ENCODE measurements at places on chromosomes 7 and 10. TPM values are rescaled to one million over a fixed set of nuclear protein-coding genes. Genes with fewer than 3 reads are reported as not detected.

C10orf90 gene
- total RNA-seq = not detected

TAC1 gene
- total RNA-seq = not detected

NEUROD6 gene
- not detected for total RNA-seq

GNGT1 gene
- total RNA-seq = not detected

TMEM178B gene
- total RNA-seq = 0.12 TPM

GRCh38 chr10:62926407-62926806, 110.2 kb upstream of the EGR2 start:
- H3K27ac ChIP-seq = no peak overlapping the region
- no peaks in the 10 kb centered on the region for H3K36me3 ChIP-seq
- H3K27me3 ChIP-seq = no peaks in the 10 kb centered on the region
- DNase-seq = no peak

DNA sequence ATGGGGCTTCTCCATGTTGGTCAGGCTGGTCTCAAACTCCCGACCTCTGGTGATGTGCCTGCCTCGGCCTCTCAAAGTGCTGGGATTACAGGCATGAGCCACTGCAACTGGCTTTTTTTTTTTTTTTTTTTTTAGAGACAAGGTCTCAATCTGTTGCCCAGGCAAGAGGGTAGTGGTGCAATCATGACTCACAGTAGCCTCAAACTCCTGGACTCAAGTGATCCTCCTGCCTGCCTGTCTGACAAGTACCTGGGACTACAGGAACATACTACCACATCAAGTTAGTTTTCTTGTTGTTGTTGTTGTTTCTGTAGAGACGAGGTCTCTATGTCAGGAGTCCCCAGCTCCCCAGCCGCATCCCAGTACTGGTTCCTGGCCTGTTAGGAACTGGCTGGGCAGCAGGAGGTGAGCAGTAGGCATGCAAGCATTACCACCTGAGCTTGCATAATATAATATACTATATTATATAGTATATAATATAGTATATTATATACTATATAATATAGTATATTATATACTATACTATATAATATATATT, 55.7 kb downstream of the TPK1 start:
- H3K36me3 ChIP-seq = no peaks in the 10 kb centered on the region
- no peaks in the 10 kb centered on the region for H3K4me1 ChIP-seq
- no peak overlapping the region for H3K4me3 ChIP-seq
- H3K27me3 ChIP-seq = no peaks in the 10 kb centered on the region

- H3K27ac ChIP-seq = no peak overlapping the region
- no peaks in the 10 kb centered on the region for H3K36me3 ChIP-seq
- H3K27me3 ChIP-seq = no peaks in the 10 kb centered on the region
- no peak overlapping the region for H3K4me3 ChIP-seq
- no peak for DNase-seq
- no peaks in the 10 kb centered on the region for H3K4me1 ChIP-seq
Measured at GRCh38 chr7:5793361-5794072, 12.1 kb upstream of the RNF216 start.

DNA sequence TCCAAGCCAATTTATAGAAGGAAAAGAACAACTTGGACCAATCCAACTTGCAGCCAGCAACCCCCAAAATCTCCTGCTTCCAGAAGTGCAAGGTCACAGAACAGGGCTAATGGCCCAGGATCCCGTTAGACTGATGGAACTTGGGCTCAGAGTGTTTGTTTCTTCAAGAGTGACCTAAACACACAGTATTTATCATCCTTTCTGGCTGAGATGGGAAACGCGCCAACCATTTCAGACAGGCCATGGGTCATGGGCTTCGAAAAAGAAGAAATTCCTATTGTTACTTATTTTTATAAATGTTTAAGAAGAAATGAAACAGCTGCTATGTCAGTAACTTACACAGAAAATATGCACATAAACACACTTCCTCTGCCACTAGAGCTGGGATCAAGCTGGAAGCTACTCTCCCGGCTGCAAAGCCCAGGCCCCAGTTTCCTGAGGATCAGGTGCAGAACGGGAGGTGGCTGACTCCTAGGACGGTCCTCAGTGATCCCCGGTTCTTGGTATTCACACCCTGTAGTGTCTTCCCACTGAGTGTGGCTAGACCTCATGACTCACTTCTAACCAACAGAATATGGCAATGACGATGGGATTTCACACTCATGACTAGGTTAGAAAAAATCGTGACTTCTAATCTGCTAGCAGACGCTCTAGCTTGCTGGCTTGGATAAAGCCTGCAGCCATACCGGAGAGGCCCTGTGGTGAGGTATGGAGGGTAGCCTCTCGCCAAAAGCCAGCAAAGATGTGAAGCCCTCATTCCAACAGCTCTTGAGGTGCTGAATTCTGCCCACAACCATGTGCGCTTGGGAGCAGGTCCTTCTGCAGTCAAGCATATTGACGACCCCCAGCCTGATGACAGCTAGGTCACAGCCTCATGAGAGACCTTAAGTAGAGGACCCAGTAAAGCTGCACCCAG, 60.2 kb downstream of the CHST15 start:
- H3K27ac ChIP-seq = peak overlapping the region; percentile 55
- peaks cover 17% of the 10 kb centered on the region for H3K4me1 ChIP-seq
- H3K4me3 ChIP-seq = no peak overlapping the region
- DNase-seq = peak; percentile 51

- no peak for DNase-seq
- H3K27me3 ChIP-seq = no peaks in the 10 kb centered on the region
- H3K4me1 ChIP-seq = peaks cover 21% of the 10 kb centered on the region
- no peak overlapping the region for H3K27ac ChIP-seq
- H3K4me3 ChIP-seq = no peak overlapping the region
Measured at GRCh38 chr7:137345799-137346449, 2.4 kb upstream of the PTN start.

GRCh38 chr10:67780759-67781538, 57.0 kb downstream of the DNAJC12 start:
- H3K27me3 ChIP-seq = no peaks in the 10 kb centered on the region
- H3K27ac ChIP-seq = no peak overlapping the region
- no peak overlapping the region for H3K4me3 ChIP-seq
- peaks cover 14% of the 10 kb centered on the region for H3K4me1 ChIP-seq

- H3K27ac ChIP-seq = no peak overlapping the region
- no peak for DNase-seq
- no peaks in the 10 kb centered on the region for H3K27me3 ChIP-seq
- peaks cover 14% of the 10 kb centered on the region for H3K4me1 ChIP-seq
Measured at GRCh38 chr10:7296648-7297047, 114.2 kb downstream of the SFMBT2 start.

DNA sequence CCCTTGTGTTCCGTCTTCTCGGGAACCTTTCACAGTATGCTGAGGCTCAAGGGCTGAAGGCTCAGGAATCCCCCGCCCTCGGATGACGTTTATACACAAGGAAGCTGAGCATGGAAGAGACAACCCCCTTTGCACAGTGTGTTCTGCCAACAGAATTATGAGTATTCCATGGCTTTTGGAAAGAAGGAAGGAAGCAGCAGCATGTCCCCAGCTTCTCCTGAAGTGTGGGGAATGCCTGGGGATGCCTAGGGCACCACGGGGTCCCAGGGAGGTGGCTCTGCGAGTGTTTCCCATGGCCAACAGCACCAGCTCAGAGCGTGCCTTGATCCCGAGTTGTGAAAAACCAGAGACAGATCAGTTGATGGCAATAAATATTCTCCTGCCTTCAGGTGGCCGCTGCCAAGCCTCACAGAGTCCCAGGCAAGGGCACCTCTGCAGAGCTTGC, 88.8 kb upstream of the DDC start:
- no peak for DNase-seq
- H3K4me1 ChIP-seq = peaks cover 68% of the 10 kb centered on the region
- peaks cover 15% of the 10 kb centered on the region for H3K36me3 ChIP-seq

DNA sequence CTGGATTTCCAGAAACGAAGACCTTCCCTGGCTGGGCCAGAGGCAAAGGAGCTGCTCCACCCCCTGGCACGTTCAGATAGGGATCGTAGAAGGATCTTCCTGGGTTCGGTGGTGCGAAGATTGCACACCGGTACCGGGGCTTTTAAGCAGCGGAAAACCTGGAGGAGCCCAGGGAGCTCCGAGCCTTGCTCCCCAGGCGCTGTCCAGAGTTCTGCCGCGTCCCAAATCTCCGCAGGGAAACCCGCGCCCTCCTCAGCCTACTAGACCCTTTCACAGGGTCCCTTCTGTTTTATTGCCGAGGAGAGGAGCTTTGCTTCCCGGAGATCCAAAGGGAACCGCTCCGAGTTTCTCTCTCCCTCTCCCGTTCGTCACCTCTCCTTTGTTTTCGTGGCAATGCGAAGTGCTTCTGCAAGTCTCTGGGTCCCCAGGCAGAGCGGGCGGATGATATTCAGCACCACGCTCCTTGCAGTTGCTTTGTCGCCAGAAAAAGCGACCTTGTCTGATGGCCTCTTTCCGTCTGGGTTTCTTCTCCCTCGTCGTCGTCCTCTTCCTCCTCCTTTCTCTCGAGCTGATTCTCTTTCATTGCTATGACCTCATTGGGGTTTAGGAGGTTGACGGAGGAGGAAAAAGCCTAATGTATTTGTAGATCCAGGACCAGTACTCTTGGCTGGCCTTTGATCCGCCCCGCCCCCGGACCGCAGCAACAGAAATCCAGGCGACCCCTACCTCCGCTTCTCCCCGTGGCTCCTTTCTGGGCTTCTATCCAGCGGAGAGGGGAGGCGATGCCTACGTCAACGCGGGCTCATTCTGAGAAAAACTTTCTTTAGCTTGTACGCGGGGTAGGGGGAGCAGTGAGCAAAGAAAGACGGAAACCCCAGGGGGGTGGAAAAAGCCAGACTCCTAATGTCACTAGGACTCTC, at the start of gene TMEM196:
Gene TMEM196 (minus strand): TSS at position 777 of the 920 bp plus-strand sequence. CDS start 921 bp downstream, outside the sequence.
- H3K27me3 ChIP-seq = peaks cover 41% of the 10 kb centered on the region
- peaks cover 14% of the 10 kb centered on the region for H3K4me1 ChIP-seq
- no peak within 1 kb of the TSS for H3K27ac ChIP-seq
- no peak for DNase-seq
- H3K4me3 ChIP-seq = peak within 1 kb of the TSS; percentile 60

GRCh38 chr7:26792576-26792975, 71.8 kb downstream of the SKAP2 start:
- no peak overlapping the region for H3K27ac ChIP-seq
- no peaks in the 10 kb centered on the region for H3K36me3 ChIP-seq
- H3K27me3 ChIP-seq = peaks cover 8% of the 10 kb centered on the region
- H3K4me1 ChIP-seq = no peaks in the 10 kb centered on the region
- DNase-seq = no peak
- no peak overlapping the region for H3K4me3 ChIP-seq

DNA sequence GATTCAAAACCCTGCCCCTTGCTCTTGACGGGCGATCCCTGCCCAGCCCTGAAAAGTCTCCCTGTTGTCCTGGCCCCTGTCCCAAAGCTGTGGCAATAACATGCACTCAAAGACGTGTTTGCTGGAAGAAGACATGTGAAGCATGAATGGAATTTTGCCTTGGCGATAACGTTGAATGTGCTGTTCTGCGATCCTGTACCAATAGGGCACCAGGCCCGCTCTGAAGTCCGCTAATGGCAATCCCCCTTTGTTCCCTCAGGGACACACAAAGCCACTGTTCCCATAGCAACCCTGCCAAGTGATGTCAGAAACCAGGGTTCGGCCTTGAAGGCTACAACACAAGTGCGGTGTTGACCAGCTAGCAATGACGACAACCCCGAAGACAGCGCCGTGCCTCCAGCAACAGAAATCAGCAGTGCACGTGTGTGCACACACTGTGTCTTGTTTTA, 284.6 kb downstream of the KLF6 start:
- peaks cover 42% of the 10 kb centered on the region for H3K4me1 ChIP-seq
- H3K36me3 ChIP-seq = no peaks in the 10 kb centered on the region
- H3K27me3 ChIP-seq = no peaks in the 10 kb centered on the region
- DNase-seq = no peak
- H3K4me3 ChIP-seq = peak overlapping the region; percentile 46

DNA sequence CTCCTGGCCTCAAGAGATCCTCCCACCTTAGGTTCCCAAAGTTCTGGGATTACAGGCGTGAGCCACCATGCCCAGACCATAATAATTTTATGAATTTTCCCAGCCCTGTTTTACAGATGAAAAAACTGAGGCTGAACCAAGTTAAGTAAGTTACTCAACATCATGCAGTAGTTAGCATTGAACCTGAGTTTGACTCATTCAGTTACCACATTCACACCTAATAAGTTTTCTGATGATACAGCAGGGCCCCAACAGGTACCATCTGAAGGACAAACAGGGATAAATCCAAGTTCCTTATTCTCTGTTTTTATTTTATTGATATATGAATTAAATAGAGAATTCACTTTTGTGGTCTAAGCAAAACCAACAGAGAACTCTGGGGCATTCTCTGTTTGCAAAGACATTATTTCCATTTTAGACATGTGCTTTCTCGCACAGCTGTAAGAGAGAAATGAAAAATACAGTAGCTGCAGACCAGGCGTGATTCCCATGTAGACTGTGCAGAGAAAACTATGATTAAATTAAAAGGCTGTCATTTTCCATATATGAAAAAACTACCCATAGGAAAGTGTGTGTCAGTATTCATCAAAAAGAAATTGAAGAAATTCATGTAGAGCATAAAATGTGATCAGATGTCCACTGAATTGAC, 26.6 kb downstream of the APBB1IP start:
- H3K36me3 ChIP-seq = no peaks in the 10 kb centered on the region
- H3K27me3 ChIP-seq = no peaks in the 10 kb centered on the region
- no peak for DNase-seq
- no peak overlapping the region for H3K27ac ChIP-seq
- H3K4me1 ChIP-seq = peaks cover 11% of the 10 kb centered on the region
- H3K4me3 ChIP-seq = no peak overlapping the region

DNA sequence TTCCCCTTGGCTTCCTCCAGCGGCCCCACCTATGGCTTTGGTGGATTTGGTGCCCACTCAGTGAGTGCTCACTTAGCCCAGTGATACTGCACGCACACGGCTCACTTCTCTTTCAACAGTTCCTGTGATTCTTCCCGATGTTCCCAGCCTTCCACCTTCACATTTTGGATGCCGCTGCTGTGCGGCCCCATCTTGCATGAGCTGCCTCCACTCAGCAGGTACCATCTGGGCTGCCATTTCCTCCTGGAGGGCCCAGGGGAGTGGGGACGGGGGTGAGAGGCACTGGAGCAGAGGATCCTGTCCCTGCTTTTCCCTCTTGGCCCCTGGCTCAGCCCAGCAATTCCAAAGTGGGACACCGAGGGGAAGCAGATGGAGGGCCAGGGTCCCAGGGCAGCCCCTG, 323.3 kb upstream of the ZNF32 start:
- H3K4me1 ChIP-seq = no peaks in the 10 kb centered on the region
- H3K27ac ChIP-seq = no peak overlapping the region
- no peak for DNase-seq
- peaks cover 8% of the 10 kb centered on the region for H3K27me3 ChIP-seq
- H3K4me3 ChIP-seq = no peak overlapping the region

- H3K36me3 ChIP-seq = no peaks in the 10 kb centered on the region
- H3K27me3 ChIP-seq = no peaks in the 10 kb centered on the region
- no peak overlapping the region for H3K27ac ChIP-seq
- H3K4me1 ChIP-seq = no peaks in the 10 kb centered on the region
Measured at GRCh38 chr7:145848691-145849090, 267.9 kb upstream of the CNTNAP2 start.

- H3K27me3 ChIP-seq = no peaks in the 10 kb centered on the region
- no peak overlapping the region for H3K4me3 ChIP-seq
- H3K27ac ChIP-seq = no peak overlapping the region
- H3K4me1 ChIP-seq = no peaks in the 10 kb centered on the region
Measured at GRCh38 chr10:30039567-30039966, 19.8 kb downstream of the JCAD start.
